H9 (cell line): ENCODE measurements at places on chromosomes 5 and 9. TPM values are rescaled to one million over a fixed set of nuclear protein-coding genes. Genes with fewer than 3 reads are reported as not detected.

DNA sequence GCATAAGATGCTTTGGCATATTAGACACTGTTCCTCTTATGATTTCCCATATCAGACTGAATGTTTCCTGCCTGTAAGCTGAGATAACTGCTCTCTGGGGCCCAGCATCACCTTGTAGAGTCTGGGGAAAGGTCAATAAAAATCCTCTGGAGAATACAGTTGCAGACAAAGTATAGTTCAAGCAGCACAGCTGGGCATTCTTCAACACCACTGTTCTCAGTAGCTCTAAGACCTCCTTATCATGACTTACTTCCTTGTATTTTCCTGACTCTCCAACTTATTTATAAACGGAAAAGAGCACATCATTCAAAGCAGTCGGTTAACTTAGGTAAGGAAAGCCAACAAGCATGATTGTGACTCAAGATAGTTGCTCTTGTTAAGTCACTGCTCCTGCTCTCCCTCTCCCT lies 208.7 kb upstream of the RASEF start:
- no peaks in the 10 kb centered on the region for H3K27me3 ChIP-seq
- H3K27ac ChIP-seq, result no peak overlapping the region
- DNase-seq, result no peak
- no peaks in the 10 kb centered on the region for H3K36me3 ChIP-seq
- H3K4me1 ChIP-seq, result peaks cover 4% of the 10 kb centered on the region; the same call in 1 of the 2 replicates
- no peak overlapping the region for H3K4me3 ChIP-seq

- no peak overlapping the region for H3K27ac ChIP-seq
- no peak for DNase-seq
- H3K4me1 ChIP-seq, result no peaks in the 10 kb centered on the region
- H3K36me3 ChIP-seq, result no peaks in the 10 kb centered on the region
- H3K27me3 ChIP-seq, result no peaks in the 10 kb centered on the region
- H3K4me3 ChIP-seq, result no peak overlapping the region
These were observed 66.7 kb downstream of the PSD2 start for GRCh38 chr5:139862313-139862712.

Gene LMX1B
- total RNA-seq, result 0.70 and 0.85 TPM in 2 replicates

Gene PARP8
- total RNA-seq, result 27.9 and 34.0 TPM in 2 replicates

Gene ETF1
- 175 and 183 TPM in 2 replicates for total RNA-seq

Gene KIF24
- total RNA-seq, result 3.7 and 4.0 TPM in 2 replicates
